EL (cell line): ENCODE measurements at places on chromosomes 1 and 21.
A peak's percentile ranks its signal among the peaks of the same experiment; 100 is the strongest.

- no peak for DNase-seq
These were observed 51.3 kb upstream of the RIPK4 start for GRCh38 chr21:41817877-41818855.

DNA sequence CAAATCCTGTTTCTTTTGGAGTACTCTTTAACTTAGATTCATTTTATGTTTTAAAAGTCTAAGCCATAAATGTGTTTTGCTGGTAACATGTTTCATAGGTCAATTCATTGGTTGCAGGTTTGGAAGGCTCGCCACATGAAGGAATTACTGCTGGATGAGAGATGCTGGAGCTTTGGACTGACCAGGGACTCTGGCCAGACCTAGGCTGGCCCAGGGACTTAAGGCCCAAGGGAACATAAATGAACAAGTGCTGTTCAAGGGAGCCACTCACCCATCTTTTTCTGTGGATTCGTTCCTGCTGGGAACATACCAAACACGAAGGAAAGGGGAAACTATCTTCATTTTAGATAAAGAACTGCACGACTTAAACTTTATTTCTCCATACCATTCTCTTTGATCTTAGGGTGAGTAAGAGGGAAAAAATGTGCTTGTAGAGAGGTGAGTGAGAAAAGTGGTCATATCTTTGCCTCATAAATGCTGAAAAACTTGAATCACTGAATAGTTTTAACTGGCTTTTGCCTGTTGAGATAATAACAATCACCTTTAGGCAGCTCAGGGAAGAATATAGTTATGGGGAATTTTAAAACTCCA is 15.3 kb upstream of the SHCBP1L start:
- peak; percentile 46 for DNase-seq

DNA sequence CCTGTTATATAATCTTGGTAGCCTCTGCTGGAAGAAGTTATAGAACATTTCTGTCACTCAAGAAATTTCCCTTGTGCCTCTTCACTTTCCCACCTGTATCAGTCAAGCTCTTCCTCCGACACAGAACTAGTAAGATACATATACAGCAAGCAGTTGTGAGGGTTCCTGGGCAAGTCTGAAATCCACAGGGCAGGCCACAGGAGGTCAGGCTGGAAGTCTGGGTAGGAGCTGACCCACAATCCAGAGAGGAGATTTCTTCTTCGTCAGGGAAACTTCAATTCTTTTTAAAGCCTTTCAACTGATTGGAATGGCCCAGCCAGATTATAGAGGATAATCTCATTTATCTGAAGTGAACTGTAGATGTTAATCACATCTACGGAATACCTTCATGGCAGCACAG is 96.4 kb upstream of the FMN2 start:
- DNase-seq, result no peak

DNA sequence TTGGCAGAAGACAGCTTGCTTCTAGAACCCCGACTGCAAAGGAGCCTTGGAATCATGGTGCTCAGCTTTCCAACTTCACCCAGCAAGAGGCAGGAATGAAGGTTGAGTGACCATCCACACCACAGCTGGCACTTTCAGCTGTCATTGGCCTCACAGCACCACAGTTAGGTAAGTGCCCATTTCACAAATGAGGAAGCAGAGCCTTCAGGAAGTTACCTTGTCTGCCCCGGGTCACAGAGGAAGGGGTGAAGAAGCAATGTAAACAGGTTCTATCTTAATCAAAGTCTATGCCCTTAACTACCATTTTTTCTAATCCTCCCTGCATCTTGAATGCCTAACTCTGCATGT is 156.0 kb downstream of the GLUL start:
- DNase-seq, result no peak

- peak; percentile 81 for DNase-seq
These were observed 1660.8 kb downstream of the PLA2G4A start for GRCh38 chr1:188489336-188490112.

DNA sequence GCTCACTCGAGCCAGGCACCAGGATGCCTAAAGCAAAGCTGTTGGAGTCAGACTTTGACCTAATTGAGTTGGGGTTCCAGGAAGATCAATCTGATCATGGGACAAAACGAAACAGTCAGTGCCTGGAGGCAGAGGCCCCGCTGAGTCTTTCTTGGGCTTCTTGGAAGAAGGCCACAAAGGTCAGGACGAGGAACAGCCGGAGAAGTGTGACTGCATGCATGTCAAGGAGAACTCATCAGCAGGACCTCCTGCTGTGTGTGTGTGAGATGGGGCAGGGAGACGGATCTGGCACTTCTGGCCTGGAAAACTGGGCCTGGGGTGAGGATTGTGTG is 190.8 kb downstream of the CAMTA1 start:
- DNase-seq, result no peak

DNA sequence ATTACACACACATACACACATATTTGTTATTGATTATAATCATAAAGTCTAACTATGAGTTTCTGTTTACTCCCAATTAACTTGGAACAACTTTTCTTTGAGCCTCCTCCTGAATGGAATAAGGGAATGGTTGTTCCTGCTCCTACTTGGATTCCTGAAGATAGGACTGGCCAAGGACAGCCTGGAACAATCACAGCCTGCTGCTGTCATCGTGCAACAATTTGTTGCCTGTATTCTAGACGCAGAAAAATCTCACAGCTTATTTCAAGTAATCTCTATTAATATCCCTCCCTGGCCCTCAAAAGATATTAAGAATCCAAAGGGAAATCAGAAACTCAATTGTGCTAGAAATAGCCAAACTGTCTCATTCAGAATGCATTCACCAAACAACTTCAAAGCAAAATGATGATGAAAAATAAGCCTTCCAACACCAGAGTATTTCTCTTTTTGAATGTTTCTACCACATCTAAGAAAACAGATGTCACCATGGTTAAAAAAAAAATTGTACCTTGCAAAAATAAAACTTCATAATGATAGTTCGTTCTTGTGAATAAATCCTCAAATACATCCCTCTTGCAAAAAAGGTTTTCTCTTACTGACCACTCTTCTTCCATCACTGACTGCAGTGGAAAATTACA is 30.9 kb downstream of the RCAN1 start:
- no peak for DNase-seq

DNA sequence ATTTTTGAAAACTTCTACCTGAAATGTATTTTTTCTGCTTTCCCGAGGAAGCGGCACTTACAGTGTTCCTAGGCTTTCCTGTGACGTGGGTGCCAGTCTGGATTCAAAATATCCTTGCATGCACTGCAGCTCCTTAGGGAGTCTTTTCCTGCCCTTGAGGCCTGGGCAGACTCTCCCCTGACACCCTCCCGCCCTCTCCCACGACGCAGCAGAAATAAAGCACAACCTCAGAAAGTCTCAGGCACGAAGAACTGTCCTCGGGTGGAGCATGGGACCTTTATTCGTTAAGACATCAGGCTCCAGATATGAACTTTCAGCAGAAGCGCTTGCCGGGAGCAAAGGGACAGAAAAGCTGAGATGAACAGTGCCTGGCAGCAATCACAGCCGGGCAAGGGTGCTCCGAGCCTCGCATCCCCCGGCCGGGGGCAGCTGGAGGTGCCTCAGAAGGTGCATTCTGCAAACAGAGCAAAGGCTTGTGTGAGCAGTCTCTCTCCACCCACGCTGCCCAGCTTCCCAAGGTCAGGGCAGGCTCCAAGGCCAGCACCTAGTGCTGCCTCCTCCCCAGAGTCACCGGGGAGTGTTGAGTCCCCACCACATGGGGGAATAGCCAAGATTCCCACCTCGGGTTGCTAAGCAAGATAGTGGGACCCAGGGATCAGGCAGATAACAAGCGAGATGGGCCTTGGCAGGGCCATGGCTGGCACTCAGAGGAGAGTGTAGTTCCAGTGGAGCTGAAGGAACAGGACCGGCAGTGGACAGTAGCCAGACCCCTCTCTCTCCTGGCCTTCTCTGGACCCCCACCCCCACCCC is 3.2 kb downstream of the TFF3 start:
- no peak for DNase-seq
